ENCODE measurements at places on chromosomes 1 and 21.

DNA sequence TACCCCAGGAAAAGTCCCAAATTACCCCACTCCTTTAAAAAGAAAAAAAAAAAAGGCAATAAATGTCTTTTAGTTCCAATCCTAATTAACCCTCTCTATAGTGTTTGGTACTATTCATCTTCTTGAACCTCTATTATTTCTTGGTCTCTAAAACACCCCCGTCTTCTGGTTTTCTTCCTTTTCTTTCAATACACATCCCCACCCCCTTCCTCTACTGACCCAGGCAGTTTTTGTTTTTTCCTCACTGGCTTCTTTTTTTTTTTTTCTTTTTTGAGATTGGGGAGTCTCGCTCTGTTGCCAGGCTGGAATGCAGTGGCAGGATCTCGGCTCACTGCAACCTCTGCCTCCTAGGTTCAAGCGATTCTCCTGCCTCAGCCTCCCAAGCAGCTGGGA lies 26.1 kb downstream of the EGLN1 start:
- no peak for DNase-seq

DNA sequence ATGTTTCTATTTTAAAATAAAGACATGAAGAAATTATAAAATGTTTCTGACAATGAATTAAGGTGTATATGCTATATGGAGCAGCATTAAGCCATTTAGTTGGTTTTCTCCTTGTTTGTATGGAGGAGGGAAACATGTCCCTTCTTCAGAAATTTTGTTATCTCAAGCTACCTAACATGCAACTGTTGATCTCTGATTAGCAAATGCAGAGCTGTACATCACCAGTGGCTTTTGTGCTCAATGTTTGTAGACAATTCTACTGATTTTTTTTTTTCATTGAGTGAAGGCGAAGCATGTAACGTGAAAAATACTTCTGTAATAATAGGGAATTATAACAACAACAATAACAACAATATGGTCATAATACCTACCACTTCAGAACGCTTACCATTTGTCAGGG lies 463.7 kb downstream of the PLPP3 start:
- DNase-seq = no peak

GRCh38 chr1:65393347-65393746 lies 27.1 kb upstream of the LEPR start:
- DNase-seq = no peak

GRCh38 chr1:110318046-110318445 lies 21.1 kb upstream of the RBM15 start:
- DNase-seq = no peak

GRCh38 chr1:21361506-21361905 lies 71.2 kb upstream of the ECE1 start:
- DNase-seq = no peak

- no peak for DNase-seq
Measured at GRCh38 chr1:11174261-11174942, 14.8 kb upstream of the ANGPTL7 start.

GRCh38 chr1:53600001-53600400 lies 139.0 kb downstream of the GLIS1 start:
- no peak for DNase-seq

GRCh38 chr1:96116731-96117130 lies 604.9 kb upstream of the PTBP2 start:
- no peak for DNase-seq

DNA sequence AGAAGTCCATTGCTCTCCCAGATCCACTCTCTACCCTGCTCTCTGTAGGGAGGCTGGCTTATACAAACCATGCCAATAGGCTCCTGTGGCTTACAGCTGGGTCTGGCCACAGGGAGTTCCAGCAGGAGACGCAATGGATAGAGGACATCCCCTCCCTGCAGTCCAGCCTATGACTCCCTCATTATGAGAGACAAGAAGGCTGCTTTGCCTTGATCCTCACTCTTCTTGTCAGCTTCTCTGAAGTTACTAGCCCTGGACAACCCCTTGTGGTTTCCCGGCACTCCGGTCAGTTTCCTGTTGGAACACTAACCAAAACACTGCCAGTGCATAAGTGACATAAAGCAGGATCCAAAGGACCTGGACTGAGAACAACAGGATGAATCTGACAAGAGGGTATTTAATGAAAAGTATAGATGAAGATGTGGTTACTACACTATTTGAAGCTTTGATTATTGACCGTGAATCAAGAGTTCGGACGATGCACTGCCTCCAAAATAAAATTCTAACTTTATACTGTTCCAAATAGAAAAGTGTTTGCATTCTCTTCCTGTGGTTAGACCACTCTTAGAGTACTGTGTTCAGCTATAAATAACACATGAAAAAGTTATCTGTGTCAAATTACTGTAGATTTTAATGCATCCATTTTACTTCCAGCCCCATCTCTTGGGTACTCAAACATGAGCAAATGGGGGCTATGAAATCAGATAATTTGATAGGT lies 32.7 kb upstream of the ZNF326 start:
- DNase-seq = no peak

DNA sequence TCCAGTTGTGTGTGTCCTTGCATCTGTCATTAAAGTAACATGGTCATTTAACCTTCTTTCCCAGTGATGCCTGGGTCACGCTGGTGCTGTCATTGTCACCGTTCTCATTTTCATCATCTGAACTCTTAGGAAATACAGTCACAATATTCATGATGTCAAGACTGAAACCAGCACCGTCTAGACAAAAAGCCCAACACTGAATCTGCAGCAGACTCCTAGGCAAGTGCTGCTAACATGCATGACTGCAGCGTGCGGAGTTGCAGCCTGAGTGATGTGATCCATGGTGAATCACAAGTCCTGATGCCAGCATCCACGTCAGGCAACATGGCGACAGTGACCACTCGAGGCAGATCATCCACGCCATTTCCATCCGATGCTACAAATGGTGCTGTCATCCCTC lies 37.6 kb downstream of the MRPL37 start:
- DNase-seq = no peak

- DNase-seq = no peak
Measured at GRCh38 chr1:7292714-7293419, 478.2 kb upstream of the VAMP3 start.

DNA sequence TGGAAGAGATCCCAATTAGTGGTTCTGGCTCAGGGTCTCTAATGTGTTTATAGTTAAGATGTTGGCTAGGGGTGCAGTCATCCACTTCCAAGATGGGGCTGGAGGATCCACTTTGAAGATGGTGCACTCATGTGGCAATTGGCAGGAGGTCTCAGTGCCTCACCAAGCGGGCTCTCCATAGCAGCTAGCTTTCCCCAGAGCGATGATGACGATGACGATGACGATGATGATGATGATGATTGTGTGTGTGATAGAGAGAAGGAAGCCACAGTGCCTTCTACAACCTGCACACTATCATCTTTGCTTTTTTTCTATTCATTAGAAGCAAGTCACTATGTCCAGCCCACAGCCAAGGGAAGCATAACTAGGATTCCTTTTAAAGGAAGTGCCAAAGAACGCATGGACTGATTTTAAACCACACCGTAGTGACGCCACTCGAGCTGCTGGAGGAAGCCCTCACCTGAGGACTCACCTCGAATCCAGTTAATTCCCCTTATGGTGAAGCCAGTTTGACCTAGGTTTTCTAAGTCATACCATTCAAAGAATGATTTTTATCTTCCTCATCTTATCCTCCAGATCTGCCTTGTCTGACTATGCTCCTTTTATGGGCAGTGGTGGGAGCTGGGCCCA lies 49.4 kb downstream of the SRRM1 start:
- no peak for DNase-seq

- no peak for DNase-seq
Measured at GRCh38 chr1:64898107-64898861, 68.1 kb downstream of the JAK1 start.

- no peak for DNase-seq
Measured at GRCh38 chr1:78177708-78178270, 132.0 kb downstream of the GIPC2 start.

- DNase-seq = no peak
Measured at GRCh38 chr1:9169601-9170137, 40.8 kb upstream of the GPR157 start.

GRCh38 chr1:167529829-167530474 lies 11.6 kb upstream of the CD247 start:
- DNase-seq = no peak

DNA sequence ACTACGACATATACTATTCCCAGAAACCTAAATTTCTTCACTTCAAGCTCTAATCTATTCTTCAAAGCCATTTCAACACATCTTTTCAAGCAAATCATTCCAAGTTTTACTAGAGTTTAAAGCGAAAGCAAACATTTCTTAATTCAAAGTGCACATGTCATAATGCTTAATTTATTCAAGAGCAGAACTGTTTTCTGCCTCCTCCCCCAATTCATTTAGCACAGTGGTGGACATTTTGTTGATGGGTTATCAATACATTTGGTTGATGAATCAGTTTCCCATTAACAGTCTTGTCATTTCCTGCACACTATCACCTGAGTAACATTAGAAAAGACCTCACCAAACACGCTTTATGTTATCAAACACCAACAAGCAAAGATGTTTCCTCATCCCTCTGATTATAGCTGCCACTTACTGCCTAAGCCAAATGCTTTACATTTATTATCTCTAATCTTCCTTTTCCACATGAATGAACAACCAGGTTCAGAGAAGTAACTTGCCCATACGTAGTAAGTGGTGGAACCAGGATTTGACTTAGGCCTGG lies 2.0 kb downstream of the SRSF4 start:
- no peak for DNase-seq

GRCh38 chr1:3042481-3042880 lies 21.2 kb downstream of the ACTRT2 start:
- DNase-seq = no peak

GRCh38 chr1:103529746-103530145 lies 4.2 kb downstream of the RNPC3 start:
- peak; percentile 67 for DNase-seq

- DNase-seq = no peak
Measured at GRCh38 chr1:162908780-162909179, 47.8 kb upstream of the CCDC190 start.

GRCh38 chr1:25996966-25997827 lies 666 bp downstream of the PAFAH2 start:
- DNase-seq = no peak

DNA sequence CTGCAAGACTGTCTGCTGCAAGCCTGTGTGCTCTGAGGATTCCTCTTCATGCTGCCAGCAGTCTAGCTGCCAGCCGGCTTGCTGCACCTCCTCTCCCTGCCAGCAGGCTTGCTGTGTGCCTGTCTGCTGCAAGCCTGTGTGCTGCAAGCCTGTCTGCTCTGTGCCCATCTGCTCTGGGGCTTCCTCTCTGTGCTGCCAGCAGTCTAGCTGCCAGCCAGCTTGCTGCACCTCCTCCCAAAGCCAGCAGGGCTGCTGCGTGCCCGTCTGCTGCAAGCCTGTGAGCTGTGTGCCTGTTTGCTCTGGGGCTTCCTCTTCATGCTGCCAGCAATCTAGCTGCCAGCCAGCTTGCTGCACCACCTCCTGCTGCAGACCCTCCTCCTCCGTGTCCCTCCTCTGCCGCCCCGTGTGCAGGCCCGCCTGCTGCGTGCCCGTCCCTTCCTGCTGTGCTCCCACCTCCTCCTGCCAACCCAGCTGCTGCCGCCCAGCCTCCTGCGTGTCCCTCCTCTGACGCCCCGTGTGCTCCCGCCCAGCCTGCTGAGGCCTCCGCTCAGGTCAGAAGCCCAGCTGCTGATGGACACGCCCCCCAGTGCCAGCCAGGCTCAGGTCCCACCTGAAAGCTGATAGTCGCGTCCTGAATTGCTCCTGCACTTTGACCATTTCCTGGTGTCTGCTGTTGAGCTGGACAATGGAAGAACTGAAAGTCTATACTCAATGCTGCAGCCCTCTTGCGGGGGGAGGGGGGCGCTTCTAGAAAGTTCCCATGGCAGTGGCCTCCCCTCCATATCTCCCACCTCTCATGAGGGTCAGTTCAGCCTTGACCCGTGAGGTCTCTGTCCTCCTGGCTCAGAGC lies 1.2 kb downstream of the KRTAP10-4 start:
- DNase-seq = no peak

- peak; percentile 42 for DNase-seq
Measured at GRCh38 chr21:33127154-33127867, 57.4 kb downstream of the OLIG1 start.

DNA sequence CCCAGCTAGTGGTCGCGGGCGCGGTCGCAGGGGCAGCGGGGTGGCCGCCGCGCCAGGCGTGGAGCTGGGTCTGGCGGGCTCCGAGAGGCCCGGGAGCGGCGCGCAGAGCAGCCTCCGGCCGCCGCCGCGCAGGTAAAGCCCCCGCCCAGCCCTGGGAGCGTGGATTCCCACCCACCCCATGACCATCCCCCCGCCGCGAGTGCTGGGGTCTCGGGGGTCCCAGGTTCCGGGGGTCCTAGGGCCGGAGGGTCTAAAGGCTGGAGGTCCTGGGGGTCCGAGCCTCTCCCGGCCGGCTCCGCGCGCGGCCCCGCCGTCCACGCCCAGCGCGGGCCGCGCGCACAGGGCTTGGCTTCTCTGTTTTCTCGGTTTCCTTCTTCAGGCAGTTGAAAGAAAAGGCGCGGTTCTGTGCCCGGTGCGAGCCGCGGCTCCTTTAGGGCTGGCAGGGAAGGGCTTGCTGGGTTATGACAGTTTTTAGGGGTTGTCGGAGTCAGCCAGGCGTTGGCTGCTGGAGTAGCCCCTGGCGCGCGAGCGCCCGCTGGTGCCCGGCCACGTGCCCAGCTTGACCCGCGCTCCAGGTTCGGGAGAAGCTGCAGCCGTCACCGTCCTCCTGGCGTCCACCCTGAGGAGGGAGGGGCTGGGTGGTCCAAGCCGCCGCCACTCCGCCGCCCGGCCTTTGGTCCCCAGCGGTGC lies 359 bp downstream of the LRRC3 start:
- DNase-seq = no peak

- no peak for DNase-seq
Measured at GRCh38 chr1:167849666-167850065, 64.3 kb downstream of the ADCY10 start.

DNA sequence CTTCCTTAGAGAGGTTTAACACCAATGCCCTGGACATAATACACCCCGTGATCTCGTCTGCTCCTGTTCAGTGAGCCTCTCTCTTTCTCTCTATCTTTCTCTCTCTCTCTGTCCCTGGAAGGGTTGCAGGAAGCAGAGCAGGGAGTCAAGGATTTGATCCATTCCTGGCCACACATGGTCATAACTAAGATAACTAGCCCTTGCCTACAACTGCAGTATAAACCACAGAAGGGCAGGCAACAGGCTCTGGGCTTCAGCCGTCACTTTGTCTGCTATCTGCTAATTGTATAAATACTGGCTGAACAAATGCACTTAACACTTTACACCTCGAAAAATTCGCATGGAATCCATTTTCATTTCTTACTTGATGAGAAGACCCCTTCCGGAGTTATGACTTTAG lies 357.5 kb upstream of the RUNX1 start:
- no peak for DNase-seq

All from stimulated activated CD4-positive, alpha-beta T cell treated with anti-CD3 and anti-CD28 coated beads, TNF-alpha, amount 100 ng/mL, for 48 hours (primary cell).